Activated T-cell treated with anti-CD3 and anti-CD28 coated beads, Interleukin-2, amount 50 U/mL, for 72 hours (primary cell): ENCODE measurements at places on chromosomes 12 and 14.

- peak; percentile 18 for DNase-seq
These were observed 5.5 kb downstream of the OR10AD1 start for GRCh38 chr12:48197549-48197970.

DNA sequence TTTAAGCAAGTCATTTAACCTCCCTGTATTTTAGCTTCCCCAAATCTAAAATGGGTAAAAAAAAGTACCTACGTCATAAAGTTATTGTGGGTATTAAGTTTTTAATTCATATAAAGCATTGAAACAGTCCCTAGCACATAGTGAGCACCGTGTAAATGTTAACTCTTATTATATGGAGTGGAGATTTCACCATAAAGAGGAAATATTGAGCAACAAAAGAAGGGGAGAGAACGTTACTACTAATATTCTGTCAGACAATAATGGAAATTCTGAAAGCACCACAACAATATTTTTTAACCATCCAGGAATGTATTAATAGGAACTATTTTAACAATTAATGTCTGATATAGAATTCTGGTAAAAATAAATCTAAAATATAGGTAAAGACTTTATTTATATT, 7.8 kb upstream of the CD163L1 start:
- DNase-seq, result no peak

DNA sequence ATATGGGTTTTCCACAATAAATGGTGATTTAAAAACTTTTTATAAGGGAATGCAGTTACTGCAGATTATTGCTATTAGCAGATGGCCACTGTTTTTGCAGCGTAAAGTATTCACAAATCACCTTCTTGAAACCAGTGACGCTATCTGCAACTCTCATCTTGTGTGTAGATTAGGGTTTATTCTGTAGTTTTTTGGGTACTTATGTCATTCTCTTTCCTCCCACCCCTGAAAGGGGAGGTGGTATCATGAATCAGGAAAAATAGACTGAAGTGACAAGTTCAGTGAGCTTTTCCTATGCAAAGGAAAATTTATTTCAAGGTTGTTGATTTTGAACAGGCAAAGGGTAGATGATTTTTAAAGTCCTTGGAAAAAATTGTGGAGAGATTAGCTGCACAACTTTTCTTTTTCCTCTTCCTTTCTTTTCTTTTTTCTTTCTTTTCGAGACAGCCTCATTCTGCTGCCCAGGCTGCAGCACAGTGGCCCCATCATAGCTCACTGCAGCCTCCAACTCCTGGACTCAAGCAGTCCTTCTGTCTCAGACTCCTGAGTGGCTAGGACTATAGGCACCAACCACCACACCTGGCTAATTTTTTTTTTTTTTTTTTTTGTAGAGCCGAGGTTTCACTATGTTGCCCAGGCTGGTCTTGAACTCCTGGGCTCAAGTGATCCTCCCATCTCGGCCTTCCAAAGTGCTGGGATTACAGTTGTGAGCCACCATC, 1.6 kb downstream of the FRS2 start:
- DNase-seq, result no peak

DNA sequence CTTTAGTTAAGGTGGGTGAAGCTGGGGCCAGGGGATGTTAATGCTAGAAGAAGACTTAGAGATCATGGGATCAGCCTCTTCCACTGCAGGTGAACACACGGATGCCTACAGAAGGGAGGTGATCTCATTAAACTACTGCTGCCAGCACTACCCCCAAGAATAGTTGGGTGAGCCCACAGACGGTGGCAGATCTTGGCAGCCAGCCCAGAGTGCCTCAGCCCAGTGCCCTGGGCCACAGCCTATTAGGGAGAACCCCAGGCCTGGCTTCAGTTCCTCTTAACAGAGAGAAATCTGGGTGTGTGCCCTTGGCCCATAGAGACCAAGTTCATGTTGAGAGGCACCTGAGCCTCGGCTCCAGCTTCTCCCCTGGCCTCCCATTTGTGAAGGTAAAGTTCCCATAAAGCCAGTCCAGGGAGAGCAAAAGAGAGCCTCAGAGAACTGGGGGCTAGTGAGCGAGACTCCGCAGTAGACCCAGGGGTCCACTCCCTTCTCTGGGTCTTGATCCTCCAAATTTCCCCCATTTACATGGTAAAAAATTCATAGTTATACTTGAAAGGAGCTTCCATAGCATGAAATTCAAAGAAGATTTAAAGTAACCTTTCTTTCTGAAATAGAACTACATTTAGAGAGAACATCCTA, 125.0 kb upstream of the CCND2 start:
- DNase-seq, result peak; percentile 72

DNA sequence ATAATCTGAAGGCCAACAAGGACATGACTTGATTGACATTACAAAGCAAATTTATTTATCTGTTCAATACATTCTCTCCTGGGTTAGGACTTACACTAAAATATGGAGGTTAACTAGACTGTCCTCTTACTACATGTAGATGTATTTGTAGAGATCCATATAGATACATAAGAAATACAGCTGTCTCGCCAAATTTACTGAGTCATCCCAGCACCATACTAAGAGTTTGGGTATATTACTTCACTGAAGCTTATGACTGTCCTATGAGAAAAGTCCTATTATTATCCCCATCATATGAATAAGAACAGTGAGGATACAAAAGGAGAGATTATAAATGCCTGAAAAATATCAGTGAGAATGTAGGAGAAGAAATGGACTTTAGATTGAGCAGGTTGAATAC, 44.8 kb upstream of the ACSM4 start:
- DNase-seq, result no peak

GRCh38 chr12:124517260-124518050, 50.0 kb downstream of the NCOR2 start:
- DNase-seq, result no peak

DNA sequence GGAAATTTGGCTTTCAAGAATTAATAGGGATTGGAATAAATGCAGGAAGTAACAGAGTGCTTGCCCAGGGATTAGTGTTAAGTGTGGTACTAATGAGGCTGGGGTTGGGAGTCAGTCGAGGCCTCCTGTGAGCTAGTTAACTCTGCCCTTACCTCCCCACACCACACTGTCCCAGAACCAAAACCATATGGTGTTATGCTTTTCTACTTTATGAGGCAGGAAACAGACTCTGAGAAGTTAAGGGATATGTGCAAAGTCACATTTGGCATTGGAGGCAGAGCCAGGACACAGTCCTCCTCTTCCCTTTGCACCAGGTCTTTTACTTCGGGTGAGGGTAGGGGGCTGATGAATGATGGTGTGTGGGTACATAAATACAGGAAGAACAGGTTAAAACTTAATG, 41.9 kb downstream of the PELI2 start:
- no peak for DNase-seq

DNA sequence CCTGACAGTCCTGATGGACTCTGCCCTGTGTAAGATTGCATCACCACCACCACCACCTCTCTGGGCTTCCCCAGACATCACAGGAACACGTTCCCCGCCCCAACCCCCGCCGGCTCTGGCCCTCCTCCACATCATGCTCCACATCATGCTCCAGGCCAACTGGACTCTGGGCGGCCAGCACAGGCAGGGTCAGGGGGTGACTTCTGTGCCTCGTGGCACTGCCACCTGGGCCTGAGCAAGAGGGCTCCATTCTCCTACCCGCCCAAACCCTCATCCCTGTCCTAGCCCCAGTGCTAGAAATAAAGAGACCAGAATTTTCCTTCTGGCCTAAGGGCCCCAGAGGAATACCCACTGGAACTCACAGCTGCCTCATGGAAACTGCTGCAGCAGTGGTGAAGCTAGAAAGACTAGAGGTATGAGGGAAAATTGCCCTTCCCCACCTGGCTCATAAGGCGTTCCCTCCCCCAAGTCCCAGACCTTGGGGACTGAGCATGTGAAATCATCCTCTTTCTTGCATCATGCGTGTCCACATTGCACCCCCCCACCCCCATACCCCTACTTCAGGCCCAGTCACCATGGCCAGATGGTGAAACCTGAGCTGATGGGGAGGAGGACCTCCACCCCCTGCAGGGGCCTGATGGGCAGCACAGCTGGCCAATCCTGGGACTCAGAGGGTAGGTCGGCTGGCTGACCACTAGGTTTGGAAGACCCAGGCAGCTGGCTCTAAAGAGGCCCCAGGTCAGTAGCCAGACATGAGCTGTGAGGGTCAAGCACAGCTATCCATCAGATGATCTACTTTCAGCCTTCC, at the start of gene INHBE:
TSS of gene INHBE (plus strand) at position 742 of the 808 bp plus-strand sequence. CDS start 230 bp downstream, outside the sequence.
- peak; percentile 62 for DNase-seq

GRCh38 chr14:57835766-57836165, 30.1 kb downstream of the SLC35F4 start:
- no peak for DNase-seq

DNA sequence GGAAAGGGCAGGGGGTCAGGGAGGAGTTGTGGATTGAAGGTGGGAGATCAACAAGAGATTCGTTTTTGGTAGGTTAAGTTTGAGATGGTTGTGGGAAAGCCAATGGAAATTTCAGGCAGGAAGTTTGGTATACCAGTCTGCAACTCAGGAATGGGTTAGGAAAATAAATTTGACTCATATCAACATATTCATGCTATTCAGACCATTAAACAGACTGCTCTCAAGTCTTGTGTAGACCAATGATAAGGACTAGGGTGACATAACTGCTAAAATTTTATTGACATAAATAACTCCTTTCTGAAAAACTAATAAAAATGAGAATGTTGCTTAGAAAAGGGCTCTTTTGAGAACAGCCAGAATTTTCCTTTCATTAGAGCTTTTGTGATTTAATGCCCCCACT, 60.0 kb downstream of the PLEKHA5 start:
- DNase-seq, result no peak

- DNase-seq, result no peak
These were observed 20.1 kb upstream of the FGD4 start for GRCh38 chr12:32379213-32379612.

DNA sequence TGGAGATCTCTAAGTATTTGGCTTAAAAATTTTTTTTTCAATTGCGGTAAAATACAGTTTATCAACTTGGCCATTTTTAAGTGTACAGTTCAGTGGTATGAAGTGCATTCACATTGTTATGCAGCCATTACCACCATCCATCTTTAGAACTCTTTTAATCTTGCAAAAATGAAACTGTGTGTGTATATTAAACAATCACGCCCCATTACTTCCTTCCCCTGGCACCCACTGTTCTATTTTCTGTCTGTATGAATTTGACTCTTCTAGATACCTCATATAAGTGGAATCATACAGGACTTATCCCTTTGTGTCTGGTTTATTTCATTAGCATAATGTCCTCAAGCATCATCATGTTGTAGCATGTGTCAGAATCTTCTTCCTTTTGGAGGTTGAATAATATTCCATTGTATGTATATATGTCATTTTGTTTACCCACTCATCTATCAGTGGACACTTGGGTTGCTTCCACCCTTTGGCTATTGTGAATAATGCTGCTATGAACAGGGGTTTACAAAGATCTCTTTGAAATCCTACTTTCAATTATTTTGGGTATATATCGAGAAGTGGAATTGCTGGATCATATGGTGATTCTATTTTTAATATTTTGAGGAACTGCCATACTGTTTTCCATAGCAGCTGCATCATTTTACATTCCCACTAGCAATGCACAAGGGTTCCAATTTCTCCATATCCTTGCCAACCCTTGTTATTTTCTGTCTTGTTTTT, 62.9 kb downstream of the SAMD4A start:
- no peak for DNase-seq

GRCh38 chr14:103008768-103009357, 48.5 kb downstream of the CDC42BPB start:
- DNase-seq, result no peak

GRCh38 chr12:104877103-104877705, 80.9 kb downstream of the SLC41A2 start:
- DNase-seq, result no peak

GRCh38 chr12:57237932-57238853, 8.7 kb downstream of the SHMT2 start:
- DNase-seq, result peak; percentile 46

- no peak for DNase-seq
These were observed 84.3 kb upstream of the NCOR2 start for GRCh38 chr12:124651516-124652273.

DNA sequence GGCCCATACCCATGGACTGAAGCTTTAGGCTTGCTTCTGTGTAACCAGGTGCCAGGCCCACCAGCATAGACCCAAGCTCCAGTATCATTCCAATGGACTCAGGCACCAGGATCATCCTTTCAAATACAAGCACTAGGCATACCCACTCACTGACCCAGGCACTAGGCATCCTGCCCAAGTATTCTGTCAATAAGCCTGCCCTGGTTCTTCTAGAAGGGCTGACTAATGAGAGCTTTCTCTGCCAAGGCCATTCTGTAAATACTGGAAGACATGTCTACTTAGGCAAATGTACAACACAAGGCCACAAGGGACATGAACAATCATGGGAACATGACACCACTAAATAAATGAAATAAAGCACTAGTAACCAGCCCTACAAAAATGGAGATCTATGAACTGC, 352.2 kb downstream of the FSCB start:
- DNase-seq, result no peak

DNA sequence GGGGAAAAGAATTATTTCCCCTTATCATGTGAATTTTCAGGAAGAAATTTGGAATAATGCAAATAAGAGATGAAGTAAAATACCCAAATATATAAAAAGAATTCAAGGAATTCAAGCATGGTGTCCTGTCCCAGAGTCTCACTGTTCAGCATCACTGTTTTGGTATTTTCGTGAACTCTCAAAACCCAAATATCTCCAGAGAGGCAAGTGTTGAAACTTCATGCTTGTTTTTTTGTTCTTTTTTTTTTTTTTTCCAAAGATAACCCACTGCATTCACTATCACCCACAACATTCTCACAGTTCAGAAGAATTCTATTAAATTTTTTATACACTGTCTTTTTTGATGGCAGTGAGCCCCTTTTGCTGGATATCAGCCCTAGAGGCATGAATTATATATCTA, 354.9 kb downstream of the DIO2 start:
- DNase-seq, result no peak

- no peak for DNase-seq
These were observed 214.7 kb downstream of the PHLDA1 start for GRCh38 chr12:75816897-75817296.

DNA sequence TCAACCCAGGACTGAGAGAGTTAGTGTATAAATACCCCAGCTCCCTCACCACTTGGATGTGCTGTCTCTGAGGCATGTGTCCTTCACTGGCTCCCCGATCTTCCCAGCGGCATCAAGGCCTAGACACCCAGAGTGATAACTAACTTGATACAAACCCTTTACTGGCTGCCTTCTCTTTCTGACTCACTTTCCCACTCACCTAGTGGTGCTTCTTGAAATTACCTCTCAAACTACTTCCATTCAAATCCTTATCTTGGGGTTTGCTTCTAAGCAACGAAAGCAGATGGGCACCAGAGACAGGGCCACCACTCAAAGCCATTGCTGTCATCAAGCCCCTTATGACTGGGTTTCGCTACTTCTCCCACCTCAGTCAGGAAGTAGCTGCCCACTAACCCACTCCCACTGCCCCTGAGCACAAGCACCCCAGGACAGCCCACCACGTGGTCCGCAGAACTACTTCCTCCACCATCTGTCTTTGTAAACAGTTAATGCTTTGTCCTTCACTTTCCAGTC, 17.2 kb downstream of the ZFP36L1 start:
- DNase-seq, result no peak

GRCh38 chr14:22991852-22992251, 9.5 kb upstream of the AJUBA start:
- no peak for DNase-seq

- peak; percentile 93 for DNase-seq
These were observed at the start of gene PRIM1 for GRCh38 chr12:56751712-56752598. PRIM1 (minus strand) TSS chr12:56752323; CDS start chr12:56752298, 25 bp downstream.
